ENCODE measurements at places on chromosomes 7 and 10.

DNA sequence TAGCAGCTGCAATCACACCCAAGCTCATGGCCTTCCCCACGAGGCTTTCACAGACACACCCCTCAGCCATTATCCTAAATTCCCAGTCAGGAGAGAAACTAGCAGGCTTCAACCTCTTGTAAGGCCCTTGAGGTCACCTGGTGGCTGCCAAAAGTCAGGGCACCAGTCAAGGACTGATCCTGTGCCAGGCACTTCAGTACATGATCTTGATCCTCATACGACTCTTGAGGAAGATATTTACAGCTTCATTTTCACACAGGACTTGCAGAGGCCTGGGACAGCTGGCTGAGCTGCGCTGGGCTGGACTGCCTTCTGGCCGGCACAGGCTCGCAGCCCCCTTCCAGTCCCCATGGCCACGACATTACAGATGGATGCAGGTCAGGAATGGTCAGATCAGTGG is 8.8 kb downstream of the PDAP1 start:
- no peak for DNase-seq

DNA sequence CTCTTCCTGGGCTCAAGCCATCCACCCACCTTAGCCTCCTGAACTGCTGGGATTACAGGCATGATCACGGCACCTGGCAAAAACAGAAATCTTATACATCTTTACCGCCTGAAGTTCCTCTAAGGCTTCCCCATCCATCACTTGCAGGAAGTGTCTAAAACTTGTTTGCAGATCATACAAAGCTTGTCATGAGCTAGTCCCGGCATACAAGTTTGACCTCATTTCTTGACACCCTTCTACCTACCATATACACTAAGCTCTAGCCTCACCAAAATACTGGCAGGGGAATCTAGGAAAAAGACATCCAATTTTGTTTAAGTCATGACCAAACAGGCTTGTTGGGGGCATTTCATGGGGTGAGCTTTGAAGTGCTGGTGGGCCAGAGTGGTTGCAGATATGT is 14.5 kb downstream of the DNMBP start:
- no peak for DNase-seq

DNA sequence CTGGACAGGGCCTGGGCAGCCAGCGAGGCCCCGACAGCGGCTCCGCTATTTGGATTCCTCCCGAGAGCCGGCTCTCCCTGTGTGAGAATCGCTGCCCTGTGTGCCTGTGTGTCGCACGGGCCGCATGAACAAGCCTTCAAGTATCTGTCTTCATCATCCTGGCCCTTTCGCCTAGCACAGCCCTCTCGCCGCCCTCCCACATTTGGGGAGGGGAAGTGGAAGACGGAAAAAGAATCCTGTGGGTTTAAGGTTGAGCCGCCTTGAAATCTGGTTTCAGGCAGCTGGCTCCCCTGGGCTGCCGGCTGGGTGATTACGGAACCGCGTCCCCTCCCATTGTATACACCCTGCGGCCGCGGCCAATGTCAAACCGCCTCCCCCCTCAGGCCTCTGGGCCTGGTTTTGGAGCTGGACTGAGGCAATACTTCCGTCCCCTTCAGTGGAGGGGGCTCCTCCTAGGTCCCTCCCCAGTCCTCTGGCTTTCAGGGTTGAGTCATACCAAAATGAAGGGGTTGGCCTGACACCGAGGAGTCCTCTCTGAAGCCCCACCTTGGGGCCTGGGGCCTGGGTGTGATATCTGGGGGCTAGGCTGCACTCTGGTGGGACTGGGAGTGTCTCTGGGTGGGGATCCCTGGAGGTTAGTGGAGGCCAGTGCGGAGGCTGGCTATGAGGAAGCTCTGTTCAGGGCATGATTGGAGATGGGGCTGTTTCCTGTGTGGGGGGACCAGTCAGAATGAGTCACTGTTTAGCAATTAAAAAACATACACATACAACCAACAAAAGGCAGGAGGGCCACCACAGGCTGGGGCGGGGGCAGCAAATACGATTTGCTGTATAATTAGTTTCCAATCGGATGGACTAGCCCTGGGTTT is 1.7 kb downstream of the TRIM8 start:
- DNase-seq, result peak; percentile 74

GRCh38 chr7:4689668-4690067 is 7.6 kb downstream of the FOXK1 start:
- DNase-seq, result no peak

DNA sequence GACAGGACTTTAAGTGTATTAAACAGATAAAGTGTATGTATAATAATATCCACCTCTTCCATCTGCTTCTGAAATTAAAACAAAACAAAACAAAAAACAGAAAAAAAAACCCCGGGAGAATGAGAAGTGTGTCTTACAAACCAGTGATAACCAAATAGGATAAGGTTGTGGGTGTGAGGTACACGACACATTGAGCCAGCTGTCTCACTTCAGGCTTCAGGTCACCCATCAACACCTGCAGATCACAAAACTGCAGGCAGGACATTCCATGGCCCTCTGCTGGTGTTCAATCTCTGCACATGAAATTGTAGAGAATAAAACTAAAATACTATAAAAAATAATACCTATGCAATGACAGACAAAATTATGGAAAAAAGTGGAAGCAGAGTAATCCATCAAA is 339.9 kb downstream of the SFMBT2 start:
- no peak for DNase-seq

DNA sequence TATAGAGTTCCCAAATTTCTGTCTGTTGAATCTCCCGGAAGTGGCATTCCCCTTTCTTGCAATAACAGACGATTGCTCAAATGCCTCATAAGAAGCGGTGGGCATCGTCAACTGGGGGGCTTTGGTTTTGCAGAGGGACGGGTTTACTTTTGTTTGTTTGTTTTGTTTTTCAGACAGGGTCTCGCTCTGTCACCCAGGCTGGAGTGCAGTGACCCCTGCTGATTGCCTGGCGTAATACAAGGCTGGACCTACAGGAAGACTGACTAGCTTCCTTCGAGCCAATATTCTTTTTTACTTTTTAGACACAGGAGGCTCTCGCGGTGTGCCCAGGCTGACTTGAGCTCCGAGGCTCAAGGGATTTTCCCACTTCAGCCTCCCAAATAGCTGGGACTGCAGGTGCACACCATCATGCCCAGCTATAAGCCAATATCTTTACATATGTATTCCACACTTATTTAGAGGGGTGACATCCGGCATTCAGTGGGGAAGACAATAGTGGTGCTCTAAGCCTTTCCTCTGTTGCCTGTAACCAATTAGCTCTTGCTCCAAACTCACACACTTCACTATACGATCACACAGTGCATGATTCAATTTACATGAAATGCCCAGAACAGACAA is 58.1 kb downstream of the FHIP2A start:
- DNase-seq, result no peak

DNA sequence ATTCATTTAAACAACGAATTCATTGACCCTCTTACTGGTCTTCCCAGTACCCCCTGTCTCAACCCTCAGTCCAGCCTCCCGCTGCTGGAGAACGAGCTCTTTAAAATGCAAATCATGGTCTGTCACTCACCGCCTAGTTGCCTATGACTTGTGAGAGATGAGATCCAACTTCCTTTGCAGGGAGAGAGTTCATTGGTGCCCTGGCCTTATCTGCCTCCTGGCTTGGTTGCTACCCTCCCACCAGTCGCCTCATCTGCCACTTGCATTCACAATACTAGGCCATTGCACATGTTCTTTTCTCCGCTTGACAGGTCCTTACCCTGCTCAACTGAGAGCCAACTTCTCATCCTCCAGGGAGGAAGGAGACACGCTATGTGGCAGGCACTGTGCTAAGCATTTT is 54.0 kb upstream of the MXI1 start:
- DNase-seq, result no peak

- no peak for DNase-seq
Measured at GRCh38 chr10:18044976-18045720, 93.4 kb downstream of the SLC39A12 start.

DNA sequence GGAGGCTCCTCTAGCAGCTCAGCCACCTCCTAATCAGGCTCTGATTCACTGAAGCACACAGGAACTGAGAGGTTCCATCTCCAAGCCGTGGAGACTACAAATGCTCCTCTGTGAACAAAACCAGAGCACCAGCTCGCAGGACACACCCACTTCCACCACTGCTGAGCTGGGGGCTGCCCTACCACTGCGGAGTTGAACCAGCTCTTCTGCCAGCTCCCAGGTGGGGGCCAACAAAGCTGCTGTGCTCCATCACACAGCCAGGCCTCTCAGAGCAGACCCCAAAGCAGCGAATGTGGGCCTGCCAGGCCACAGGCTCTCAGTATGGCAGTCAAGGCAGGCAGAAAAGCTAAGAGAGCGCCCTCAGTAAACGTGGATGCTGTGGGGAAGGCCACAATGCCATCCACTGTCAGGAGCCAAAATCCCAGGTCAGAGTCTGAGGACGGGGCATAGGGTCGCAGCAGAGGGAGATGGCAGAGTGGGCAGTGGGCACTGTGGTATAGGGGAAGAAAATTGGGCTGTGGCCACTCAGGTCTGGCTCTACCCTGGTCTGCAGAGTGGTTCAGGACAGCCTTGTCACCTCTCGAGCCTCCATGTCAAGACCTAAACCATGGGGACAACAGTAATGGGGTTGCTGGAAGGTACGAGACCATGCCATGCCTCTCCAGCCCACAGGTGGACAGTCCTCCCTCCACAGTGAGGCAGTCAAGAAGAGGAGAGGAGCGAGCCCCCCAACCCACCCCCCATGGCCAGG is 82.1 kb downstream of the GRID1 start:
- DNase-seq, result no peak

DNA sequence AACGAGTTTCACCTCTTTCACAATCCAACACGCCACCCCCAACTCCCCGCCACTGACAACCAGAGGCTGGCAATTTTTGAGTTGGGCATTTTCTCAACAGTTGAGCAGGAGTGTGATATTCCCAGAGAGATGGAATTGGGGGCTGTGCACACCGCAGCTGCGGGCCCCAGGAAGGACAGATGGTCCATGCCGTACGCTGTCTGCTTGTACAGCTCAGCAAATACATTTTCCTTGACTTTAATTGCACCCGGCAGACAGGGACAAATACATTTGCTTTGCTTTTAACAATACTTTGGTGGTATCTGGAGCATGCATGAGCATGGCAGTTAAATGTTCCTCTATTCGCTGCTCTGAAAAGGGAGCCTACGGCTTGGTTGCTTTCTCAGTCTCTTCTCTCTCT is 354.2 kb upstream of the DPP6 start:
- DNase-seq, result no peak

GRCh38 chr10:8051851-8052257 is 2.6 kb upstream of the GATA3 start:
- DNase-seq, result no peak

GRCh38 chr7:32069116-32069650 is 1.0 kb downstream of the PDE1C start:
- no peak for DNase-seq

- DNase-seq, result no peak
Measured at GRCh38 chr10:109996766-109997171, 11.0 kb upstream of the ADD3 start.

GRCh38 chr10:62853710-62854109 is 37.5 kb upstream of the EGR2 start:
- DNase-seq, result peak; percentile 33

DNA sequence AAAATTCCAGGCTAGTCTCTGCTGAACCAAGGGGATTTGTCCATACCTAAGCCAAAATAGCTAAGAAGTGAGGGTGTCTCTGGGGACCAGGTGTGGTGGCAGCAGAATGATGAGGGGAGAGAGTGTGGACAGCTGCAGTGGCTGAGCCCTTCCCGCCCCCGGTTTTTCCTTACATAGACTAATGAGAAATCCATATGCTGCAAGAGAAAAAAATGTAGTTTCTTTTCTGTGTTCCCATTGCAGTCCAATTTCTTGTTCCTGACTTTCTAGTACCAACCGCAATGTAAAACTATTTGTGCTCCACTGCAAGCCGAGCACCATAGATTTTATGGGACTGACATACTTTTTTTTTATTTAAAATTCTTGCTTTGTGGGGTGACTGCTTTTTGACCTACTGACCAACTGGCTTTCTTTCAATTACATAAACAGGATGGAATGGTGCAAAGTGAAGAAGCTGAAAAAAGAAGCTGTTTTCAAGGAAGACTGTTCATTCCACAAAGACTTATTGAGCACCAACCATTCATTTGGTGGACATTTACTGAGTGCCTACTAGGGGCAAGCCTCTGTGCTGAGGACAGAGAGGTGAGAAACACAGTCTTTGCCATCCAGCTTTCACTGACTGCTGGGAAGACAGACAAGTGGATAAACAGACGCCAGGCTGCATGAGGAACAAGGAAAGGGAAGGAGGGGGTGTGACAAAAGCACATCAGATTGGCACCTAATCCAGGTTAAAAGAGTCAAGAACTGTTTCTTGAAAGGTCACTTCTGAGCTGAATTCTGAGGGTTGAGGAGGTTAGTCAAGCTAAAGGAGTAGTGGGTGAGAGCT is 9.8 kb downstream of the CEP41 start:
- DNase-seq, result no peak

GRCh38 chr10:100745882-100746783 is 751 bp downstream of the PAX2 start:
- no peak for DNase-seq

GRCh38 chr10:82737549-82737948 is 862.6 kb downstream of the NRG3 start:
- no peak for DNase-seq

DNA sequence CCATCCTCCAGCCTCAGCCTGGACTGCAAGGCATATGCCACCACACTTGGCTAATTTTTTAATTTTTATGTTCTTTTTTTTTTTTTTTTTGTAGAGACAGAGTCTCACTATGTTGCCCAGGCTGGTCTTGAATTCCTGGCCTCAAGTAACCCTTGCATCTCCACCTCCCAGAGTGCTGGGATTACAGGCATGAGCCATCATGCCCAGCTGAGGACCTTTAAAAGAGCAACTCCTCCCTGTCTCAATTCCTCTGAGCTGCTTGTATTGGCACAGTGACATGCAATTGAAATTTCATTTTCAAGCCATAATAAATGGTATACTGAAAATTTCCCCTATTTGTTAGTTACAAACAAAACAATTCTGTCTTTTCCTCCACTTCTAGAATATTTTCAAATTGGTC is 19.5 kb downstream of the DNAJB9 start:
- no peak for DNase-seq

DNA sequence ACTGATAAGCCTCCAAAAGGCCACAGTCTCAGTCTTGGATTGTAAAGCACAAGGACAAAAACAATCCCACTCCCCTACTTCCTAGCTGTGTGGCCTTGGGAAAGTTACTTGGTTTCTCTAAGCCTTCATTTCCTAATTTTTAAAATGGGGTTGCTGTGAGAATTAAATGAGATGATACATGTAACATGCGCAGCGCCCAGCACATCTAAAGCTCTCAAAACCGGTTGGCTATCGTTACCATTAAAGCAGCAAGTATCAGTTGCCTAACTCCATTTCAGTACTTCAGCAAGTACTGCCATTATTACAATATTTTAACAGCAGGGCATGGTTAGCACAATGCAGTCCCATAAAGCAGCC is 1.9 kb downstream of the NRCAM start:
- DNase-seq, result no peak
